NCI-H1048 (cell line): ENCODE measurements at places on chromosomes 5 and 9.

DNA sequence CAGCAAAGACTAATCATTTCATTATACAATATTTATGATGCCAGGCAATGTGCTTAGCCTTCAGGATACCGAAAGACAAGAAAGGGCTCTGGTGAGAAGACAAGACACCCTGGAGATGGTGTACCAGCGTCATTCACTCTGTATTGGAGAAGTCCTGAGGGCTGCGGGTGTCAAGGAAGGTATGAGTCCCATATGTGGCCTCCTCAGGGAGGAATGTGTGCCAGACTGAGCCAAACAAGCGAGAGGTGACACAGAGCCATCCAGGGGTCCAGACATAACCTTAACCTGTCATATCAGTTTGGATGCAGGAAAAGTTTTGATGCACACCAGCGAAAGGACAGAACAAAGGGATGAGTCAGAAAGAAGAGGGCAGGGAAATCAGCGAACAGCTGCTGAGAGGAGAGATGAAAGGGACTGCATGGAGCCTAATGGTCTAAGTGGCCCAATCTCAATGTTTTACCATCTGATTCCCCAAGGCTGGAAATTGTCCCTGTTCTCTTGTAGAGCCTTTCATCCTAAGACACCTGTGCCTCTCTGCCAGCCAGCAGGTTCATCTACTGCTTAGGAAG, 38.9 kb downstream of the ADRA1B start:
- DNase-seq, result no peak

GRCh38 chr9:121026260-121026691, 23.8 kb downstream of the C5 start:
- no peak for DNase-seq

DNA sequence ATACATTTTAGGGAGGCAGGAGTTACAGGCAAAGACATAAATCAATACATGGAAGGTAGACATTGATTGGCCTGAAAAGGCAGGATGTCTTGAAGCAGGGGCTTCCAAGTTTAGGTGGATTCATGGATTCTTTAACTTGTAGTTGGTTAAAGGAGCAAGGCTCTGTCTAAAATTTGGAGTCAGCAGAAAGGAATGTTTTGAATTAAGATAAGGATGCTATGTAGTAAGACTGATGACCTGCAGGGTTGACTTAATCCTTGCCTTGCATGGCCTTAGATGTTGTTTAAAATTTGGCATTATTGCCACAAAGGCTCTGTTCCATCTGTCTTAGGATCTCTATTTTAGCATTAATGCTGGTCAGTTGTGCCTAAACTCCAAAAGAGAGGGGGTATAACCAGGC, 171.3 kb downstream of the C5orf15 start:
- DNase-seq, result no peak

DNA sequence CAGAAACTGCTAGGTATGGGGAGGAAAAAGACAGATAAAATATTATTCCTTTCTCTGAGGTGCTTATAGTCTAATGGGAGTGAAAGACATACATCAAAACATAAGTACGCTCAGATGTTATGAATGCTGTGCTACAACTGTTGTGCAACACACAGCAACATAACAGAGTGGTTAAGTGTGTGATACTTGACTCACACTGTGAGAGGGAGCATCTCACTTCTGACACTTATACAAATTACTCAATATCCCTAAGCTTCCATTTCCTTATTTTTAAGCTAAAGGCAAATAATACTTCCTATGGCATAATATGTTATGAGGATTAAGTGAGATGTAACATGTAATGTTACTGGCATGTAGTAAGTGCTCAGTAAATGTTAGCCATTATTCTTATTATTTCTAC, 110.6 kb upstream of the FER start:
- DNase-seq, result no peak

DNA sequence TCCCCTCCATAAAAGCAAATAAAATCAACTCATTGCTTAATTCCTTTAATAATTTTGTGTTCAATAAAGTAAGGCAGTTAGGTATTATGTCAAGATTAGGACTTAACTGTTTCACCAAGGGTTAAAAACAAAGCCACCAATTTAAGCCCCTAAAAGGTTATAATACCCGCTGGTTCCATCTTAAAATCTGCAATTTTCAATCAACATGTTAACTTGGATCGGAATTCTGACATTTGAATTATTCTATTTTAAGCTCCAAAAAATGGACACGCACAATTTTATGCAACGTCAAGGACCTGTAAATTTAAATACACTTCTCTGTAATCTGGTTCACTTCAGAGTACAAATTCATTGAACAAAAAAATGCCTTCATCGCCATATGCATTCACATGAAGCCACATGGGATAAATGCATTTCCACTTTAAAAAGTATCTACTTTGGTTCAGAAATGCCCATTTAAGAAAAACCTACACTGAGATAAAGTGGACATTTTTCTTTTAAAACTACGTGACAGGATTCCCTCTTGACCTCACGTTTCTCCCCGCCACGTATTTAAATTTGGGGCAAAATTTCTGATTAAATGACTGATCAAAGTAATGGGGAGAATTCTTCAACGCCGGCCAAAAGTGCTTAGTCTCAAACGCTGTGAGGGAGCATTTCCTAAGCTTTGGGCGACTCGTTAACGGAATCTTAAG, 721 bp downstream of the GIN1 start:
- no peak for DNase-seq
